Hematopoietic multipotent progenitor cell treated with erythropoietin and hydrocortisone succinate and interleukin-3 and kit ligand, for 4 days (in vitro differentiated cells): ENCODE measurements at places on chromosomes 3 and 15.

- no peak for DNase-seq
Observed at GRCh38 chr3:8882171-8882593, 81.1 kb downstream of the RAD18 start.

DNA sequence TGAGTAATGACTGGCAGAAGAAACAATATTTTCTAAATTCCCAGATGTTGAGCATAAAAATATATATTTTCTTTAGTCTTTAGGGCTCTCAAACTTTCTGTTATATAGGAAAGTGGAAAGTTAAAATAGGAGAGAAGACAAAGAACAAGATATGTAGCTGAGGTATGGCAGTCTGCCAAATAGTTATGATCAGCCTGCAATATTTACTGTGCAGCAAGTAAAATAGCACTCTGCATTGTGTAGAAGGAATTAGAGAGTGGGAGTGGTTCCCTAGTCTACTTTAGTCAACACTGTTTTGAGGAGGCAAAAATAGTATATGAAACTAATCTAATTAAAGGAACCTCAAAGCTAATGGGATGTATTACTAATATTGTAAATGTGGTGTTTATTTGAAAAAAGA lies 978.1 kb upstream of the ALCAM start:
- peak; percentile 2 for DNase-seq

- DNase-seq = no peak
Observed at GRCh38 chr15:60004009-60004845, at the start of gene FOXB1. Gene FOXB1 (plus strand): TSS chr15:60004311. CDS start chr15:60004964, 653 bp downstream.

DNA sequence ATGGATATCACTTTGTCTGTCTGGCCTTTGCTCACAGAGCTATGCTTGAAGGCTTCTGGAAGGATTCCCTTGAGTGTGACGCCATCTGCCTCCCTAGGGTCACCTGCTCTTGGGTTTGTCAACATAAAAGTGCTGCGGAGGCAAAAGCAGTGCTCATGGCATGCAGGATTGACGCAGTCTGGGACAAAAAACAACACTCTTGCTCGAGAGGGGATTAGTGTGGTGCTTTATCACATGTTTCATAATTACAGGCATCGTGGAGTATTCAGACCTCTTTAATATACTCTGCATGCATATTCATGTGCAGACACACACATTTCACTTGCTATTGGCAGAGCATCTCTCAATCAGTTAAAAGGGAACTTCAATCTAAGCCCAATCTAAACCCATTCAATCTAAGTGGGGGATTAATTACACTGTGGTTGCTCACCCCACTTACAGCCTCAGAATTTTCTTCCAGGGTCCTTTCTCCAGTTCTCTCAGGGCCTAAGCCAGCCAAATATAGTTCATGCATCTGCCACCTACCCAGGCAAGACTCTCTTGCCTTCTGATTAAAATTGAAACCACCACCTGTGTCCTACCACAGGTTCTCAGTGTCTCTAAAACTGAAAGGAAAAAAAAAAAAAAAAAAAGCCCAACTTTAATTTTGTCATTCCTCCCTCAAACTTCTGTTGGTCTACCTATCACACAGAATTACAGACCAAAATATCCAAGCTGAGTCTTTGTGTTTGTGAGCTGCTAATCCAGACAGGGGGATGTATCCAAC lies 75.6 kb downstream of the BFSP2 start:
- DNase-seq = no peak

DNA sequence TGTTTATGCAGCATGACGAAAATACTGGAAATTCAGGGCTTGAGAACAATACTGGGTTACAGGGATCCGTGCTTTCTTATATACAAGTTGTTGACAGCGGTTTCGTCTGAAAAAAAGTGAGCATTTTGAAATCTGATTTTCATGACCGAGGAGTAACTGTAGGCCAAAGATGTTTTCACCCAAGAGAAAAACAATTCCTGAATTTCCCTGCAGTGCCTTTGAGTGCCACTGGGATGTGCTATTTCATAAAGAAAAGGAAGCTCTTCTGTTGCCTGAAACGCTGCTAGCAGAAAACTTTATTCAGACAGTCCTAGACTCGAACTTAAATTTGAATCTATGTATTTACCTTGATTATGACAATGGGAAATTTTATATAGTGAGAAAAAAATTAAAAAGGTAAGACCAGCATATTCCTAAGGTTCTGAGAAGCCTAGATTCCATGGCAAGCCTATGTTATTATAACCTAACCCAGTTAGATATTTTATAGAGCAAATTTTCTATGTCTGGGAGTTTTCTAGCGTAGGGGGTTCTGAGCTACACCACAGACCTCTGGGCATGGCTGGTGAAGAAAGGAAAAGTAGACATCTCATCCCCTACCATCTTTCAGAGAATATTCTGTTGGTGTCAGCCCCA lies 30.2 kb downstream of the KCNAB1 start:
- peak; percentile 78 for DNase-seq

GRCh38 chr15:55224892-55225291 lies 28.2 kb upstream of the RSL24D1 start:
- DNase-seq = peak; percentile 80

DNA sequence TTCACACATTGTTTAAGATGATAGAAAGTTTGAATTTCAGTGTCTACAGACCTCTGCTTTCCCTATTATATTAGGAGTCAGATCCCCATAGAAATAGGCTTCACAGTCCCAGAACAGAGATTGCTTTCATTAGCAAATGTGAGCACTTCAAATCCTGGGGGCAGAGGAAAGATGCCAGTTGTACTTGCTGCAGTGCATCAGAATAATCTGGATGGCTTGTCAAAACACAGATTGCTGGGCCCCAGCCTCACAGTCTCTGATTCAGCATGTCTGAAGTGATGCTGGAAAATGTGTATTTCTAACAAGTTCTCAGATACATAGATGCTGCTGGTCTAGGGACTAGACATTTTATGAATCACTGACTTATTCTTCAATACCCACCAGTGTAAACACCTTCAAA lies 375.2 kb downstream of the FGF12 start:
- no peak for DNase-seq
